Endothelial cell of umbilical vein (primary cell): ENCODE measurements at places on chromosomes 4 and X. TPM values are rescaled to one million over a fixed set of nuclear protein-coding genes. Genes with fewer than 3 reads are reported as not detected.

Gene AMTN
- total RNA-seq: not detected in 2 replicates

GRCh38 chr4:73070074-73070390, 516 bp upstream of the COX18 start:
- peak overlapping the region; percentile 36 for H3K4me3 ChIP-seq
- no peaks in the 10 kb centered on the region for H3K27me3 ChIP-seq
- peak overlapping the region; percentile 90 for H3K27ac ChIP-seq
- DNase-seq: no peak

GRCh38 chr4:1193206-1194009, 21.0 kb upstream of the SPON2 start:
- H3K36me3 ChIP-seq: no peaks in the 10 kb centered on the region
- H3K27ac ChIP-seq: no peak overlapping the region
- H3K4me3 ChIP-seq: no peak overlapping the region
- H3K4me1 ChIP-seq: peaks cover 6% of the 10 kb centered on the region
- H3K27me3 ChIP-seq: no peaks in the 10 kb centered on the region

GRCh38 chr4:66376396-66376795, 706.1 kb upstream of the EPHA5 start:
- peaks cover 3% of the 10 kb centered on the region for H3K4me1 ChIP-seq
- H3K36me3 ChIP-seq: no peaks in the 10 kb centered on the region
- H3K27me3 ChIP-seq: no peaks in the 10 kb centered on the region

DNA sequence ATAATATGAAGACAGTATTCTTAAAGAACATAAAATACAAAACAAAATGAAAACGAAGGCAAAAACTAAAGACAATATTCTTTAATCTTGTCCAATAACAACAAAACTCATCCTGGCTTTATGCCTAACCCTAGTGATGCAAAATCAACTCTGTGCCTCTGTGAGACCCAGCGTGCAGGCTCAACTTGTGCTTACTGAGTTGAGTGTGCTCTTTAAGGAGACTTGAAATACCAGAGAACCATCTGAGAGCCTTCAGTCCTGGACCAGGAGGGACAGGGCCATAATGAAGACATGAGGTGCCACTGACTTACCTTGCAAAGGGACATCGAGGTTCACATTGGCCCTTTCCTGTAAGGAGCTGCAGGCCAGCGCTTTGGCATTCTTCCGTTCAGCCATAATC, 77.1 kb downstream of the NSUN7 start:
- no peaks in the 10 kb centered on the region for H3K27me3 ChIP-seq
- H3K27ac ChIP-seq: no peak overlapping the region
- no peak for DNase-seq
- H3K4me3 ChIP-seq: no peak overlapping the region
- no peaks in the 10 kb centered on the region for H3K4me1 ChIP-seq

- peaks cover 47% of the 10 kb centered on the region for H3K4me1 ChIP-seq
- no peaks in the 10 kb centered on the region for H3K36me3 ChIP-seq
- H3K4me3 ChIP-seq: no peak overlapping the region
- H3K27ac ChIP-seq: peak overlapping the region; percentile 95
Measured at GRCh38 chr4:8189551-8190466, 9.3 kb upstream of the SH3TC1 start.

DNA sequence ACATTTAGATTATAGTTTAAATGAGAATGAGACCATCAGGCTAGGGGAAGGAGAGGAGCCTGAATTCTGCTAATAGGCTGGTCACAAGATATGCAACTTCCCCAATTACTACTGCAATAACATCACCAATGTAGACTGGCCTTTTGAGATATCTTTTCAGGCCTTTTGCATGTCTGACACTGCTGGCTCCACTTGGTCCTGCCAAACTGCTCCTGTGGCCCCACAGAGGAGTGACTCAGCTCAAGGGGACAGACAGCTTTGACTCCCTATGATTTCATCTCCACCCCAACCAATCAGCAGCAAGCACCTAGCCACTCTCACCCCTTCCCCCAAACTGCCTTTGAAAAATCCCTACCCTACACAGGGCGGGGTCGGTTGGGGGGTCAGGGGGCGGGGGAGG, 22.8 kb downstream of the GPRIN3 start:
- no peak for DNase-seq
- H3K4me3 ChIP-seq: no peak overlapping the region
- no peak overlapping the region for H3K27ac ChIP-seq
- H3K4me1 ChIP-seq: no peaks in the 10 kb centered on the region
- no peaks in the 10 kb centered on the region for H3K36me3 ChIP-seq

- no peaks in the 10 kb centered on the region for H3K4me1 ChIP-seq
- H3K27ac ChIP-seq: no peak overlapping the region
- H3K4me3 ChIP-seq: no peak overlapping the region
Measured at GRCh38 chrX:19281256-19281655, 62.5 kb upstream of the PDHA1 start.
